Brain pericyte (primary cell): ENCODE measurements at places on chromosomes 6 and 20.

- no peak for DNase-seq
Observed at GRCh38 chr6:1313767-1314503, 2.0 kb downstream of the FOXQ1 start.

DNA sequence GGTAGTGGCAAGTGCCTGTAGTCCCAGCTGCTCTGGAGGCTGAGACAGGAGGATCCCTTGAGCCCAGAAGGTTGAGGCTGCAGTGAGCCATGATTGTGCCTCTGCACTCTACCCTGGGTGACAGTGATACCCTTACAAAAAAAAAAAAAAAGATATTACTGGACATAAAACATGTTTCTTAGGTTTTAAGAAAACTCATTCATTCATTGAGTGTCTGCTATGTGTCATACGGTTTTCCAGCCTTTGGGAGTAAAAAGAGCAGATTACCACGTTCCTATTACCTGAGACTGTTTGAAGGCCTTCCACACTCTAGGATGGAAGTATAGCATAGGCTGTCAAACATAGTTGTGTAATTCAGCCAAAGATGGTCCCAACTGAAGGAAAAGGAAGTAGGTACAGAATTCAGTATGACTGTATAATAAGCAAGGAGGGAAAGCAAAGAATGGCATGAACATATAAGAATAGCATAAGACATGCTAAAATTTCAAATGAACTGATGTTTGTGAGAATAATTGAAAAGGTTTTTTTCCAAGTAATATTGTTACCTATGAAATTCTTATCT, 22.0 kb downstream of the STXBP5 start:
- DNase-seq, result no peak

- no peak for DNase-seq
Observed at GRCh38 chr20:2333821-2334220, 38.0 kb downstream of the TGM3 start.

DNA sequence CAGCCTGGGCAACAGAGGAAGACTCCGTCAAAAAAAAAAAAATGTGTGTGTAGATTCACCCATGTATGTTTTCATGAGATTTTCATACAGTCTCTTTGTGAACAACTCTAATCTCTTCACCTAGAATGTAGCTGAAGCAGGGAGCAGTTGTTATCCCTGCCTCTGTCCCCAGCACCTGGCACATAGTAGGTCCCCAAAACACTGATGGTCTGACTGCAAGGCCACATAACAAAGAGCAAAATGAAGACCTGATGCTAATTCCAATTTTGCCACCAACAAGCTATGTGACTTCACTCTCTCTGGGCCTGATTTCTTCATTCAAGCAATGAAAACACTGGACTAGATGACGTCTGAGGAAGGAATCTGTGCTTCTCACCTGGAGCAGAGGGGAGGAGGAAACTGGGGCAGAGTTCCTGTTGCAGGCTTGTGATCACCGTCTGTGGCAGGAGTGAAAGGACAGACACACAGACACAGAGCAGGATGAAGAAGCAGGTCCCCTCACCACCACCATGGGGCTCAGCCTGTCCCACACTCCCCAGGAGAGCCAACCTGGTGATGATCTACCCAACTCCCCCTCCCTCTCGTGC, 4.6 kb downstream of the SLC44A4 start:
- no peak for DNase-seq

DNA sequence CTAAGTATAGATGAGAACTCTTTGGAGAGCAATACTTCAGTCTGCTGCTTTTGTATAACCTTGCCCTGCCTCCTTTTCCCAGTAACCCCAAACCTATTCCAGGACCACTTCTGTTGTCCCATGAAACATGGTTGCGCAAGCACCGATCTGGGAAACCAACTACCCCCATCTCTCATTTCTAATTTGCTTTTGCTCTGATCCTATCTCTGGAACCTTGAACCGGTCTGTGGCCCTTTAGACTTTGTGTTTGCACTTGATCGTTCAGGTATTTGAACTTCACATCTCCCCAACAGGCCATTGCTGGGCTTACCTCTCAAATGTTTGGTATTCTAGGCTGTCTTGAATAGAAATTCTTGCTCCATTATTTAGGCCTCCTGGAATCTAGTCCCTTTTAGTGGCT, 25.0 kb downstream of the L3MBTL3 start:
- no peak for DNase-seq

DNA sequence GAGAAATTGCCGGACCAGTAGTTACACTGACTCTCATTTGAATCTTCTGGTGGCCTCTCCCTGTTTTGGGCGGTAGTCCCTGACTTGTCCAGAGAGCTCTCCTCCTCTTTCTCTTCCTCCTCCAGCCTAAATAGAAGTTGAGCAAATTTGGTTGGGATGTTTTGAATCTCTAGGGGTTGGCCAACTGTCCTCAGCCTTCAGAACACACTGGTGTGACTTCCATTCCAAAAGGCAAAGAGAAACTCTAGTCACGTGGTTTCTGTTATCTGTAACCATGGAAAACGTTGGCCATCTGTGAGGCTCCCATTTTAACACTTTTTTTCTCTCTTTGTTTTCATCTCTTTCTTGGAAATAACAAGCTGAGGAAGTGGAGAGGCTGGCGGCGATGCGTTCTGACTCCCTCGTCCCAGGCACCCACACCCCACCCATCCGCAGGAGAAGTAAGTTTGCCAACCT, 275.3 kb downstream of the TBC1D7 start:
- DNase-seq, result no peak

DNA sequence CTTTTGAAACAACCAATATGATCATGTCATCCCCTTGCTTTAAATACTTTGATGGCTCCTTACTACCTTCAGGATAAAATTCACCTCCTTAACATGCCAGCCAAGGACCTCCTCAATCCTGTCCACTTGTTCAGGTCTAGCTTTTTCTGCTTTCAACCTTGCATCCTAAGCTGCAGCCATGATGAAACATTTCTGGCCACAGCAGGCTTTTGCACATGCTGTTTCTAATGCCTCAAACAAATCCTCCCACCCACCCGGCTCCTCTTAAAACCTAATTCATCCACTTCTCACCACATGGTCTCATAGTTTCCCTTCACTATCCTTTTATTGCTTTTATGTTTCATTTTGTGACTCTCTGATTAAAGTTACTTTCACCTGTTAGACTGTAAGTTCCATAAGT, 124.6 kb downstream of the MYB start:
- DNase-seq, result no peak

DNA sequence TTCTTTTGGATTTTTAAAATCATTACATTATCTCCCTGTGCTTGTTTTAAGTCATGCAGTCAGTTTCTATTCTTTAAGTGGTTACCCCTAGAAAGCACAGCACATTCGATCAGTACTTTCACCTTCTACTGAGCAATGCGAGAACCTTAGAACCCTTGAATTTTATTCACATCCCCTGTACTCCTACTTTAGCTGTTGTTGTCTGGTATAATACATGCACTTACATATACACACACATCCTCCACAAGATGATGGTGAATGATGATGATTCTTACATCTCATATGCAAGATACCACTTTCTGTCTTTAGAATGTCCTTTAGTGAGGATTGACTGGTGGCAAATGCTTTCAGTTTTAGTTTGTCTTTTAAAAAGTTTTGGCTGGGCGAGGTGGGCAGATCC, 5.7 kb downstream of the CDC40 start:
- no peak for DNase-seq

- no peak for DNase-seq
Observed at GRCh38 chr20:47054945-47055344, 160.3 kb downstream of the EYA2 start.

GRCh38 chr6:137159912-137160311, 13.5 kb downstream of the IL22RA2 start:
- DNase-seq, result no peak

DNA sequence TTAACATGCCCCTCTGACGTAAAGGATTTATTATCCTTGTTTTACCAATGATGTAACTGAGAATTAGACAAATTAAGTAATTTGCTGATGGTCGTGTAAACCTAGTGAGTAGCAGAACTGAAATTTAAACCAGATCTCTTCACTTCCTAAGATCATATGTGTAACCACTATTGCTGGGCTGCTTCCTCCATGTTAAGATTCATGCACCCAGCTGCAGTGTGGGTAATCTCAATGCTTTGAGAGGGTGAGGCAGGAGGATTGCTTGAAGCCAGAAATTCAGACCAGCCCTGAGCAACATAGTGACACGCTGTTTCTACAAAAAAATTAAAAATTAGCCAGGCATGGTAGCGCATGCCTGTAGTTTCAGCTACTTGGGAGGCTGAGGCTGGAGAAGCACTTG, 97.9 kb downstream of the L3MBTL3 start:
- no peak for DNase-seq

DNA sequence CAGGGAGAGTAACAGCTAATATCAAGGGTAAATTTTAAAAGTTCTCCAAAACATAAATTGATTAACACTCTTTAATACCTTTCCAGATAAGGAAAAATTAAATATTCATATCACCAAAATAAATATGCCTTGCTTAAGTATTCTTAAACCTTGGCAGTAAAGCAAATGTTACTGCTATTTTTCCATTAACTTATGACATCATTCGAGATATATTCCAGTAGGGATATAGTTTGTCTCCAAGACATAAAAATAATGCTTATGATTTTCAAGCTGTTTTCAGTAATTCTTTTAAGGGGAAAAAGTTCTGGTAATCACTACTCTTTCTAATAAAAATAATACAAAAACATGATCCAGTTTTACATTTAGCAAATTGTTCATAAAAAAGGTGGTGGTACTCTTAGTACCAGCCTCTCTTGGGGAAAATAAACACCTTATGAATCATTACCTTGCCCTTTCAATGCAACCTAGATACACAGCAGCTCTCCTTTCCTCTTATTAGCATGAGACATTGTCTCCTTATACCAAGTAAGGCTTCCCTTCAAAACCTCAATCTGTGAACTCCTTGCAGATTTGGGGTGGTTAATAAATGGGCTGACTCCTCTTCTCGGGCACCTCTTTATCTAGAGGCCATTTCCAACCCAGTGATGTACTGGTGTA, 31.5 kb upstream of the LTV1 start:
- no peak for DNase-seq

DNA sequence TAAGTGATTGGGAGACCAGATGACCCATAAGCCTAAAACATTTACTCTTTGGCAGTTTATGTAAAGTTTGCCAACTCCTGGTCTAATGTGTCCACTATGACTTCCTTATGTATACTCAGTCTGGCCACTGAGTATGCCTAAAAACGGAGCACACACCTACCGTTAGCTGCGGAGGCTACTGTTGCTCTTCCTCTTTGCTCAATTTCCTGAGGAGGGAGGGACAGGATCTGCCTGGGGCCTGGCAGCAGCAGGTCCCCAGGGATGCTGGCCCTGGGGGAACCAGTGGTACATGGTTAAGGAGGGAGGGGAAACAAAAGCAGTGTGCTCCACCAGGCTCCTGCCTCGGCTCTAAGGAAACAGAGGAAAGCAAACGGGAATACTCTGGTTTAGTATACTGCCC, 113.5 kb downstream of the CDYL start:
- no peak for DNase-seq

DNA sequence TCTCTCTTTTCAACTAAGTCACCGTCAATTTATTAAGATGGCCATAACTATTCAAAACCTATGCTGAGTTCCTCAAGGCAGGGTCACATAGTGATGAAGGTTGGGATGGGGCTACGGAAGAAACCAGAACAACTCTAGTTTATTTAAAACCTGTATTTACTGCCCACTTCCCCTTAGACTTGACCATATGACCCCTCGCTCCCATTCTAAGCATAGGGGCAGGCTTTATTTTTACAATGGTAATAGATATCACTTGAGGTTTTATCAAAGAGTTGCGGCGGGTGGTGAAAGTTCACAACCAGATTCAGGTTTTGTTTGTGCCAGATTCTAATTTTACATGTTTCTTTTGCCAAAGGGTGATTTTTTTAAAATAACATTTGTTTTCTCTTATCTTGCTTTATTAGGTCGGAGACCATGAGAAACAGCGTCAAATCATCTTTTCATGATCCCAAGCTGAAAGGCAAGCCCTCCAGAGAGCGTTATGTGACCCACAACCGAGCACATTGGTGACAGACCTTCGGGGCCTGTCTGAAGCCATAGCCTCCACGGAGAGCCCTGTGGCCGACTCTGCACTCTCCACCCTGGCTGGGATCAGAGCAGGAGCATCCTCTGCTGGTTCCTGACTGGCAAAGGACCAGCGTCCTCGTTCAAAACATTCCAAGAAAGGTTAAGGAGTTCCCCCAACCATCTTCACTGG, 5.5 kb downstream of the EDN1 start:
- no peak for DNase-seq

- no peak for DNase-seq
Observed at GRCh38 chr6:168828800-168829199, 387.8 kb downstream of the SMOC2 start.

GRCh38 chr20:23435626-23436539, 3.6 kb upstream of the CSTL1 start:
- DNase-seq, result no peak

DNA sequence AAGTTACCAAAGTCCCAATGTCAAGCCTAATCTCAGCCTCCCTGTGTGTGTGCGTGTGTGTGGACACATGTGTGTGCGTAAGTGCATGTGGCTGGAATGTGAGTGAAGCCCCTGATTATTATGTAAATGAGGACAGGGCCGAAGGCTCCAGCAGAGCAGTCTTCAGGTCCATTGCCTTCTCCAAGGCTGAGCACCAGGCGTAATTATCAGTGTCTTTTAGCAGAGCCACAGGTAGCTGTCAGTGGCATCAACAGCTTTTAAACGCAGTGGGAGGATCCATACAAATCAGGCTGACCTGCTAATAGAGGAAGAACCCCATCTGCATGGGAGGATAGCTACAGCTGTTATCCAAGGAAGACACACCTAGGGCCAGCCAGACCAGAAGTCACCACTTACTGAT, 324.3 kb upstream of the MOCS1 start:
- DNase-seq, result no peak

DNA sequence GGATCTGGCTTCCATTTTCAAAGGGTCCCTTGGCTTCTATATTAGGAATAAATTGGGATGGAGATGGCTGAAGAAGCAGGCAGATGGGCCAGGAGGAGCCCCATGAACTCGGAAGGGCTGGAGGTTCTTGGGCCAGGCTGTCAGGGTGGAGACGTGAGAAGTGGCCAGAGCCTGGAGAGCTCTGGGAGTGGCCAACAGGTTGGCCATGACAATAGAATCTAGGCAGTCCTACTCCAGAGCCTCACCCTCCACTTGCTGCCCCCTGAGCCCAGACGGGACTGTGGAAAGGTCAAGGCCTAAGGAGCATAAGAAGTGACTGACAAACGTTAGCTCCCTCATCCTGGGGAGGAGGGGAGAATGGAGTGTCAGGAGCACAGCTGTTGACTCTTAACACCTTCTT, 62.1 kb downstream of the STK35 start:
- DNase-seq, result no peak

- DNase-seq, result no peak
Observed at GRCh38 chr6:55957961-55958422, 82.6 kb upstream of the BMP5 start.
